ENCODE measurements at places on chromosomes 6 and 20. TPM values are rescaled to one million over a fixed set of nuclear protein-coding genes. Genes with fewer than 3 reads are reported as not detected.

The EDN3 gene
- total RNA-seq, result not detected

The CEP85L gene
- total RNA-seq, result 7.8 TPM

The VSX1 gene
- total RNA-seq, result not detected

The PLAGL1 gene
- 14.4 TPM for total RNA-seq

The SAMD3 gene
- not detected for total RNA-seq

The TXLNB gene
- not detected for total RNA-seq

The LAMA2 gene
- total RNA-seq, result 0.22 TPM

The CARMIL1 gene
- 17.0 TPM for total RNA-seq

The PHACTR1 gene
- not detected for total RNA-seq

The PRRT1 gene
- total RNA-seq, result not detected

The SPEF1 gene
- total RNA-seq, result 2.0 TPM

The RIN2 gene
- 69.8 TPM for total RNA-seq

The WFDC5 gene
- not detected for total RNA-seq

The RHAG gene
- total RNA-seq, result not detected

The GJE1 gene
- total RNA-seq, result not detected

The PBOV1 gene
- not detected for total RNA-seq

The PARD6B gene
- 3.7 TPM for total RNA-seq

The BMP2 gene
- total RNA-seq, result 0.73 TPM
